EH (cell line): ENCODE measurements at places on chromosomes 7 and 10.

DNA sequence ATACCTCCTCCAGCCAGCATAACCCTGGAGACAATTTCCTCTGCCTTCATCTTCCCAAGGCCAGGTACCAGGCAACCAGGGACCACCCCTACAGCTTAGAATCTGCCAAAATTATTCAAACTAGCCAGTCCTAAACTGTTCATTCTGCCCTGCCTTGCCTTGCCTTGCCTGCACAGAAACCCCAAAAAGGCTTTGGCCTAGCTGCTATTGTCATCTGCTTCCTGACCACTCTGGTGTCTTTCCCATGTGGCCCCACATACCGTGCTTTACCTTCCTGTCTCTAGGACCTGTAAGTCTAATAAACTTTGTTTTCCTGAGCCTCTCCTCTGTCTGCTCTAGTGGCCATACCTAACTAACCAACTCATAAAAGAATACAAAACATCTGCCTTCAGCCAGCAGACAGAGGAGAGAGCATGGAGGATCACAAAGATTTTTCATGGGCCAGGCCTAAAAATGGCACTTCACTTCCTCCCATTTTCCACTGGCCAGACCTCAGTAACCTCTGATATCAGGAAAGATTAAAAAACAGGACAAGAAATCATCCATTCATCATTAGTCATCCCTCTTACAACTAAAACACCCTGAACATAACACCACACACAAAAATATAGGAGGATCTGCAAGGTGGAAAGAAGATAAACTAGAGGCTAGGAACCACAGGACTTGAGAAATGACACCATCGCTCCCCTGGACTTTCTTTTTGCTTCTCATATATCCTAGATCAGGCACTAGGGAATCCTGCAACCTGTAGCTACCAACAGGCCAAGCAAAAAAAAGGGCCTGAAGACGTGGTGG lies 51.5 kb downstream of the IMMP2L start:
- no peak for DNase-seq

GRCh38 chr7:9106747-9107146 lies 673.3 kb downstream of the NXPH1 start:
- no peak for DNase-seq

DNA sequence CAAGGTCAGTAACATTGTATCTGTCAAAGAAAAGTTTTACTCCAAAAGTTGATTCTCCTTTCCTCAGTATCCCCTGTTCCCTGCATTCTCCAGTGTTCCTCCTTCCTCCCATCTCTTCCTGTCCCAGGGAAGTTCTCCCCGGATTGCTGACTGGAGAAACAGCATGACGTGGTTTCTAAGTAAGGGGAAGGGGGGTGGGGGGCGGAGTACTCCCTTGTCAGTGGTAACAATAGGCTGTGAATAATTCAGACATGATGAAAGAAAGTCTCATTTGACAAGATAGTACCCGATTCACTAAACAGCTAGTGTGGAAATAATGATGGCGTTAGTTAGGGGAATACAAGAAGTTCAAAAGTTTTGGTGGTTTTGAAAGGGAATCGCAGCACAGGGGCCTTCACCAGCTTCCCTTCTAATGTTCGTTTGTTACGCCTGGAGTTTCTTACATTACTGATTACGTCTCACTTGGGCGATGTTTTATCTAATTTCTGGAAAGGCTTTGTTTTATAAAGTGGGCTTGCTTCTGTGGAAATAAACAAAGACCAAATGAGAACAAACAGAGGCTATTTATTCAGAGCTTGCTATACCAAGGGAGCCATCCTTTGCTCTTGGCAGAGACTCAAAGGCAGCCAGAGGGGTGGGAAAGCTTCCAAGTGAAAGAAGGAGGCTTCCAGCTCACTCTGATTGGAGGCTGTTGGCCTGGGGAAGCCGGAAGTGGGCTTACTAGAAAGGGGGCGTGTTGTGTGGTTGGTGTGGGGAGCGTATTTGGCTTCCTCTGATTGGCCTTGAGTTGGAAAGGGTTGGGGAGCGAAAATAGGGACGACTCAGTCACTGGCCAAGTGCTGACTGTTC lies 453.7 kb downstream of the SDK1 start:
- DNase-seq, result no peak

DNA sequence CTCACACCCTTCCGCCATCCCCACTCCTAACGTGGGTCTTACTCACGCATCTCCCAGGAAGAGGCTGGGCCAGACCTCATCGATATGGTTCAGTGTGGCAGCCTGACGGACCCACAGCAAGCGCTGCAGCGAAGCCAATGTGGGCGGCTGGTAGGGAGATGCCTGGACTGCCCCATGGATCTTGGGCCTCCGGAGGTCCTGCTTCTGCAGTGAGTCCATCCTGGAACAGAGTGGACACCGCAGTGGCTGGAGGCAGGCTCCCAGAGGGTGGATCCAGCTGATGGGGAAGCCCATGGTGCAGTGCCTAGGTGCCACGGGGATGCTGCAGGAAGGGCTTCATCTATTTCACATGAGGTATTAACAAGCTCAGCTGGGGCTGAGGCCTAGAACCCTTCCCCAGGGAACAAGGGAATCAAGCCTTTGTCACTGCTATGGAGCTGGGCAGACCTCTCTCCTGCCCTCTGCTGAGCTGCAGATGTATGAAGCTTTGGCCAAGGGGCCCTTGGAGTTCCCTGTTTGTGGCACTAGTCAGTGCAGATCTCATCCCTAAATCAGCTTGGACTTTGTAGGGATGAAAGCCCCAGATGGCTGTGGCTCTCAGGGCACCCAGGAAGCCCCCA lies 13.7 kb upstream of the SAMD8 start:
- peak; percentile 36 for DNase-seq

- DNase-seq, result no peak
Measured at GRCh38 chr7:47393406-47393805, 188.5 kb downstream of the TNS3 start.

DNA sequence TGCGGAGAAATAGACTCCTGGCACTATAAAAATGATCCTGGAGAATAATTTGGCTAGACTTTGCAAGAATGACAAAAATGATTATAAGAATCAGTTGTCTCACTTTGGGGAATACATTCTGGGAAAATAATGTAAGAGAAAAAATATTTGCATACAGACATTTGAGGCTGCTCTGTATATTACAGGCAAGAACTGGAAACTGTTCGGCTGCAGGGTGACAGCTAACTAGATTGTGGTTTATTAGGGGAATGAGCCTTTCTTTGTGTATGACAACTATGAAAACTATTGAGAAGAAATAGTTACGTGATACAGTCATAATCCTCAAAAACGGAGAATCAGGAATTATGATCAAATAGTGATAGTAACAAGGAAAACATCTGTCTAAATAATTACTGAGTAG lies 8.6 kb downstream of the TRIM56 start:
- peak; percentile 97 for DNase-seq

GRCh38 chr7:36149694-36150452 lies 3.2 kb upstream of the EEPD1 start:
- no peak for DNase-seq

DNA sequence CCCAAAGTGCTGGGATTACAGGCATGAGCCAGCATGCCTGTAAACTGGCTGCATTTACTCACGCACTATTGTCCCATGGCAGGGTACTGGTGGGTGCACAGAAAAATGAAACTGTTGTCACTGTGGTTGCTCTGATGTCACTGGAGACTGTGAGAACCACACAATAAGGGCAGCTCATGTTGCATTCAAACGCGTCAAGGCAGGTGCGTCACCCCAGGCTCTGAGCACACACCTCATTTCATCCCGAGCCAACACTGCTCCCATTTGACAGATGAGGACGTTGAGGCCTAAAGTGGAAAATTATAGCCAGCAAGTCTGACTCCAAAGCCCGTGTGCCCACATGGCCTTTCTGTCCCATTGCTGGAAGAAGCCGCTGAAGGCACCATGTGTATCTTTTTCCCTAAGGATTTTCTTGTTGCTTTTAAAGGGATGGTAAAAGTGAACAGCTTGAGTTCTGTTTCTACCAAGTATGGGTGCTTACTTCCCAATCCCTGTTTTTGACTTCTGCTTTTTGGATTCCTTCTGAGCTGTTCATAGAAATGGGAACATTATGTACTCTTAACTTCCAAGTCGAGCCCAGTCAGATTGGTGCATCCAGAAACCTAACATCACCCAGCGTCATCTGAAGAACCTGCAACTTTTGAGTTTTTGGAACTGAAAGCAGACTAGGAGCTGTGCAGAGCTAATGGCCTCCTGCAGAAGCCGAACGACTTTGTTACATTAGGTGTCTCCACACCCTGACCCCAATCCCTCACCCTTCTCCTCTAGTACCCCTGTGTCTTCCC lies 60.1 kb upstream of the CARD11 start:
- no peak for DNase-seq

GRCh38 chr10:19891429-19891828 lies 75.2 kb downstream of the PLXDC2 start:
- DNase-seq, result no peak

DNA sequence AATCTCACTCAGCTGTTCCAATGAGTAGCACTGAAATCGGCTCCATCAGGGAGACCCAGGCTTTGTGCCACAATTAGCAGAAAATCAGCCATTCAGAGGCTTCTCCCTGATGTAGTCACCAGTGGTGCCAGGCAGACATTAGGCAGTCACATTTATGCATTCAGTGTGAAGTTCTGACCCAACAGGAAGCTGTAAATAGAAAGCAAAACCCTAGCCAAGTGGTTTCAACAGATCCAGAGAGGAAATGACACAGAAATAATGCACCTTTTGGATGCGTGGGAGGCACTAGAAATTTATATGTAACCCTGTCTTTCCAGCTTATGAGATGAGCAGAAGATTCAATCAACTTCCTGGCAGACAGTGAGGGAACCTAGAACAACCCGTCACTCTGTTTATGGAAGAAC lies 186.4 kb downstream of the PDE1C start:
- DNase-seq, result peak; percentile 81

GRCh38 chr10:126749015-126749655 lies 78.6 kb upstream of the C10orf90 start:
- DNase-seq, result peak; percentile 70

DNA sequence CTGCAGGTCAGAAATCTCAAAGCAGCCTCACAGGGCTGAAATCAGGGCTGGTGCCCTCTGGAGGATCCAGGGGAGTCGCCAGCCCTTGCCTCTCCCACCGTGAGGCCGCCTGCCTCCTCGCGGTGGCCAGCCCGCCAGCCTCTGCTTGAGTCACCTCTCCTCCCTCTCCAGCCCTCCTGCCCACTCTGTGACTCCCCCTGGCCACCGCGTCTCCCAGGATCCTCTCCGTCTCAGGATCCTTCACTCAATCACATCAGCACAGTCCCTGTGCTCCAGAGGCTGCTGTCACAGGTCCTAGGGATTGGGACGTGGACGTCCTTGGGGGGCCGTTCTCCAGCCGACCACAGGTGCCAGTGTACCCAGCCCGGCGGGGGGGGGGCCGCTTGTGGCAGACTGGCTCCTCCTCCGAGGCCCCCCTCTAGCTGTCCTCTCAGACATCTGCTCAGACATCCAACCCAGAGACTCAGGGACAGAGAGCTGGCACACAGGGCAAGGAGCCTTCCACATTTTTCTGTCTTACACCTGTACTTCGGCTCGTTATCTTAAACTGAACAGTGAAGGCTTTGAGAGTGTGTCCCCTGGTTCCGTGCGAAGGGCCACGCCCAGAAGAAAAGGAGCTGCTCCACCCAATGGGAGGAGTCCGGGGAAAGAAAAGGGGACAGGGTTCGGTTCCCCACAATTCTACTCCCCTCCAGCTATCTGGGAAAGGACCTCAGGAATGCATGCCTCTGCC lies 9.4 kb upstream of the PPP2R2D start:
- DNase-seq, result peak; percentile 15

DNA sequence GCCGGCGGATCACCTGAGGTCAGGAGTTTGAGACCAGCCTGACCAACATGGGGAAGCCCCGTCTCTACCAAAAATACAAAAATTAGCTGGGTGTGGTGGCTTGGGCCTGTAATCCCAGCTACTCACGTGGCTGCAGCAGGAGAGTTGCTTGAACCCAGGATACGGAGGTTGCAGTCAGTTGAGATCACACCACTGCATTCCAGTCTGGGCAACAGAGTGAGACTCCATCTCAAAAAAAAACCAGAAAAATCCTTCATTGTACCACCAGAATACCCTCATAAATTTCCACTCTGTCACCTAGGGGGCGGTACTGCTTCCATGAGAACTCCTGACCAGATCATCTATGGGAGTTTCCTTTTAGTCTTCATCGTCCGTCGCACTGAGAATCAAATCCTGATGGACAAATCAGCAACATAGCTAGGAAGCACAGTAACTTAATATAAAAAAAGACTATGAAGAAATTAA lies 225.8 kb upstream of the KLF14 start:
- DNase-seq, result peak; percentile 86

DNA sequence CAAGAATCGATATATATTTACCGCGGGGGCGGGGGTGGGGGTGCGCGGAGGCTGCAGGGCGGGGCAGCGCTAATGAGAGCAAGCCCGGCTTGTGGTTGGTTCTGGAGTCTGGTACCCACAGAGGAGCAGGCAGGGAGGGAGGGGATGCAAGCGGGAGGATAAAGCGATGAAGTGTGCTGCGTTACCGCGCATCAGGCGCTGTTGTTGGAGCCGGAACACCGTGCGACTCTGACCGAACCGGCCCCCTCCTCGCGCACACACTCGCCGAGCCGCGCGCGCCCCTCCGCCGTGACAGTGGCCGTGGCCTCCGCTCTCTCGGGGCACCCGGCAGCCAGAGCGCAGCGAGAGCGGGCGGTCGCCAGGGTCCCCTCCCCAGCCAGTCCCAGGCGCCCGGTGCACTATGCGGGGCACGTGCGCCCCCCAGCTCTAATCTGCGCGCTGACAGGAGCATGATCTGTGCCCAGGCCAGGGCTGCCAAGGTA lies at the start of gene HECW1:
HECW1 (plus strand) TSS at position 189 of the 482 bp plus-strand sequence. CDS start 131,259 bp downstream, outside the sequence.
- DNase-seq, result no peak

DNA sequence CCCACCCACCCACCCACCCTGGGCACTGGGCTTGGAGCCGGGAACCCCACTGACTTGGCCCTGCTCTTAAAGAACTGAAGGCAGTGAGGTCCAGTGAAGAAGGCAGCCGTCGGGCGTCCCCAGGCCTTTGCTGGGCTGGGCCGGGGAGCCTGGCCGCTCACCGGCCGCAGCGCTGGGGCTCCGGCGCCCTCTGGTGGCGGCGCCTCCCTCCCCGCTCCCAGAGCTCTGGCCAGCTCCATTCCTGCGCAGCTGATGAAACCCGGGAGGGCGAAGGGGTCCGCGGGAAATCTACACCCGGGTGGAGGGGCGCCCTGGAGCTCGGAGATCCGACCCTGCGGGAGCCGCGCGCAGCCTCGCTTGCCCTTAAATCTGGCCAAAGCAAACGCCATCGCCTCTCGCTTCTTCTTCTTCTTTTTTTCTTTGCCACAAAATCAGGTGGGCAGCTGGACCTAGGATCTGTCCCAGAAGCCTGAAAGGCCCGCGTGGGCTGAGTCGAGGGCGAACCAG lies 1.7 kb upstream of the CXCL12 start:
- peak; percentile 77 for DNase-seq

GRCh38 chr7:149125189-149125862 lies 798 bp downstream of the ZNF425 start:
- DNase-seq, result peak; percentile 25

DNA sequence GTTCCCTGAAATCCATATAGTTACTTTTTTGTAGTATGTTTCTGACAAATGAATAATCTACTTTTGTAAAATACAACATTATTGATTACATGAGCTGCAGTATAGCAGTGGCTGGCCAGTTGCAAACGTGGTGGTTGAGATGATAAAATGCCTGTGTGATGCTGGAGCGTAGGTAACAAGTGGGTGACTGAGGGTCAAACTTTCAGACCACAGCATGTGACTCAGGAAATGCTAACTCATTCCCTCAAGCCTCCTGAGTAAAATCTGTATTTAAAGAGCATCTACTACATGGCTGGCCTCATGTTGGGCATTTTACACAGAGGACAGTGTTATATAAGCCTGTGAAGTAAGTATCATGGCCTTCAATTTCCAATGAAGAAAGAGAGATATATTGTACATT lies 585.2 kb downstream of the GRID1 start:
- DNase-seq, result no peak

- DNase-seq, result no peak
Measured at GRCh38 chr7:106639476-106640334, 21.3 kb downstream of the CCDC71L start.

GRCh38 chr7:98802088-98802780 lies 67.6 kb downstream of the TMEM130 start:
- DNase-seq, result peak; percentile 34
